Aorta (tissue), 5 donors: ENCODE measurements at places on chromosomes 7 and 10.

DNA sequence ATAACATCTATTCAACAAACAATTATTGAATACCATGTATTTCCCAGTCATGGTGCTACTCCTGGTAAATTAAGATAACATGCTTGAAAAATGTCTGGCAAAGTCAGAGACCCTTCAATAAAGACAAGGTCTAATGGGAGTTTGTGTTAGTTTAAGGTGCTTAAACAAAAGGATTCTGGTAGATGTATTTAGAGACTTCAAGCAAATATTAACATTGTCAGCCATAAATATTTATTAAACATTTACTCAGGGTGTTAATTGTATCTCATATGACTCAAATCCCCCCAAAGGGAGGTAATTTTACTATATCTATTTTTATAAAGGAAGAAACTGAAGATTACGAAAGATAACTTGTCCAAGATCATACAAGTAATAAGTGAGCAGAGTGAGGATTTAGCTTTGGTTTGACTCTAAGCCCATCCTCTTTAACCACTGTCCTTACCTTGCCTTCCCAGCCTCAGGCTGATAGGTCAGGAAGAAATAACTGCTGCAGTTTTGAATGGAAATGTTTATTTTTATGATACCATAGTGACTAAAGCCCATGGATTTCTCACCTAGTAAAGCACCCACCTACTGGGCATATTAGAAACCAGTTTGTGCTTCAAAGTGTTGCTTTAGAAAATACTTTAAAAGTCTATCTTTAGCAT, 215.4 kb downstream of the COBL start:
- H3K4me1 ChIP-seq, result no peaks in the 10 kb centered on the region
- H3K36me3 ChIP-seq, result no peaks in the 10 kb centered on the region
- no peak for DNase-seq
- no peak overlapping the region for H3K4me3 ChIP-seq
- no peak overlapping the region for H3K27ac ChIP-seq

GRCh38 chr10:42551582-42552187, 86.7 kb downstream of the ZNF33B start:
- H3K4me1 ChIP-seq, result no peaks in the 10 kb centered on the region
- H3K27me3 ChIP-seq, result no peaks in the 10 kb centered on the region
- no peak overlapping the region for H3K27ac ChIP-seq

GRCh38 chr7:120995654-120996053, 7.1 kb downstream of the CPED1 start:
- no peak overlapping the region for H3K27ac ChIP-seq
- no peak overlapping the region for H3K4me3 ChIP-seq
- H3K4me1 ChIP-seq, result peaks cover 9% of the 10 kb centered on the region
- no peak for DNase-seq
- H3K27me3 ChIP-seq, result no peaks in the 10 kb centered on the region

DNA sequence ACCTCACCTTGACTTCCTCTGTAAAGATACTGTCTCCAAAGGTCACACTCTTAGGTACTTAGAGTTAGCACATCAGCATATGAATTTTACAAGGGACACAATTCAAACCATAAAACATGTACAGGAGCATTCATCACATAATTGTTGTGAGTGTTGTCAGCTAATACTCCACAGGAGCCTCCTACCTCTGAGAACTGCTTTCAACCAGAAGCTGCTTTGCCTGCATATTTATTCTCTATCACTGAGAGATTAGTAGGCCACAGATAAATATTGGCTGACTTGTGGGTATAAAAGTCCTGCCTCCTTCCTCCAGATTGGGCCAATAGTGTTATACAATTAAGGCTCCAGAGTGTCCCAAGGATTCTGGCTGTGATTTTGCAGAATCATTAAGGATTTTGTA, 1207.0 kb downstream of the XPNPEP1 start:
- H3K4me1 ChIP-seq, result no peaks in the 10 kb centered on the region
- no peaks in the 10 kb centered on the region for H3K27me3 ChIP-seq
- no peaks in the 10 kb centered on the region for H3K36me3 ChIP-seq

DNA sequence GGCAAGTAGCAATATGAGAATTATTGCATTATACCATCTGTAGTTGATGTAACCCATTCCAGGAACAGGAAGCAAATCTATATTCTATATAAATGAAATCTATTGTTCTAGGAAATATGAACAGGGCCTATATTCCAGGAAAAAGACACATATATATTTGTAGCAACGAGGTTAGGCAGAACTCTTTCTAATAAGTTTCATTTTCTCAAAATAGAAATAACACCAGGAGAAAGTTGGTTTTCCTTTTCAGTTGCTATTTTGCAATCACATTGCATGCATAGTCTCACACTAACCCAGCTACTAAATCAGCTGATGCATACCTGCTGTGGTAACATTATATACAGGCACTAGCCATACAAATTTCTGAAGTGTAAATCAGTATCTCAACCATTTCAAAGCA, 6.2 kb upstream of the IFIT2 start:
- peaks cover 4% of the 10 kb centered on the region for H3K4me1 ChIP-seq
- H3K27me3 ChIP-seq, result no peaks in the 10 kb centered on the region
- no peak for DNase-seq
- H3K36me3 ChIP-seq, result peaks cover 6% of the 10 kb centered on the region
- H3K27ac ChIP-seq, result no peak overlapping the region

- no peak for DNase-seq
- no peak overlapping the region for H3K27ac ChIP-seq
- H3K4me1 ChIP-seq, result no peaks in the 10 kb centered on the region
- H3K27me3 ChIP-seq, result no peaks in the 10 kb centered on the region
- no peaks in the 10 kb centered on the region for H3K36me3 ChIP-seq
- H3K4me3 ChIP-seq, result no peak overlapping the region
These were observed 113.7 kb upstream of the DPP6 start for GRCh38 chr7:153938451-153938850.

DNA sequence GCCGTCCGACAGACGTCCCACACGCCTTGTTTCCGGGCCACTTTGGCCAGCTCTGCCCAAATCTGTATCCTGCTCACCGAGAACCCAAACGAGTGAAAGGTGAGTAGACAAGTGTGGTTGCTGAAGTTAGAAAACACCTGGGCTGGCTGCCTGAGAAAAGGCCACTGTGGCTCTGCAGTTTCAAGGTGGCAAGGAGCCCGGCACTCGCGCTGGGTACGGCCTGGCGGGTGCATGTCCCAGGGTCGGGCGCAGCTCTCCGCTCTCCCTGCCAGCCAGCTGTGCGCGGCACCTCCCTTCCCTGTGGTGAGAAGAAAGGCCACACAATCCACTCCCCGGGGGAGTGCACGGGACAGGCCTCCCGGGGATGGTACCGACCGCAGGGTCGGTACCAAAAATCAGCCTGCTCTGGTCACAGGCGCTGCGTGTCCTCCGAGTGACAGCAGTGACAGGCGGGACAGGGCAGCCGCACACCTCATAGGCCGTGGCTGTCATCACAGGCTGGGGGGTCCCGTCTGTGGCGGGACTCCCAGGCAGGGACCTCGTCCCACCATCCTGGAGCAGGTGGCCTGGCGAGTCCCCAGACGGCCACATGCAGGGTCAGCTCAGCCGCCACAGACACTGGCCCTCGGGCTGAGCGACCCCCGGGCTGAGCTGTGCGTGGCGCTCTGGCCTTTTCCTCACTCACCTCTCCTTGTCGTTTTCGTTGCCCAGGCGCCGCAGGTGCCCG, 22.8 kb downstream of the CFAP46 start:
- H3K36me3 ChIP-seq, result no peaks in the 10 kb centered on the region
- H3K4me1 ChIP-seq, result no peaks in the 10 kb centered on the region
- no peaks in the 10 kb centered on the region for H3K27me3 ChIP-seq

DNA sequence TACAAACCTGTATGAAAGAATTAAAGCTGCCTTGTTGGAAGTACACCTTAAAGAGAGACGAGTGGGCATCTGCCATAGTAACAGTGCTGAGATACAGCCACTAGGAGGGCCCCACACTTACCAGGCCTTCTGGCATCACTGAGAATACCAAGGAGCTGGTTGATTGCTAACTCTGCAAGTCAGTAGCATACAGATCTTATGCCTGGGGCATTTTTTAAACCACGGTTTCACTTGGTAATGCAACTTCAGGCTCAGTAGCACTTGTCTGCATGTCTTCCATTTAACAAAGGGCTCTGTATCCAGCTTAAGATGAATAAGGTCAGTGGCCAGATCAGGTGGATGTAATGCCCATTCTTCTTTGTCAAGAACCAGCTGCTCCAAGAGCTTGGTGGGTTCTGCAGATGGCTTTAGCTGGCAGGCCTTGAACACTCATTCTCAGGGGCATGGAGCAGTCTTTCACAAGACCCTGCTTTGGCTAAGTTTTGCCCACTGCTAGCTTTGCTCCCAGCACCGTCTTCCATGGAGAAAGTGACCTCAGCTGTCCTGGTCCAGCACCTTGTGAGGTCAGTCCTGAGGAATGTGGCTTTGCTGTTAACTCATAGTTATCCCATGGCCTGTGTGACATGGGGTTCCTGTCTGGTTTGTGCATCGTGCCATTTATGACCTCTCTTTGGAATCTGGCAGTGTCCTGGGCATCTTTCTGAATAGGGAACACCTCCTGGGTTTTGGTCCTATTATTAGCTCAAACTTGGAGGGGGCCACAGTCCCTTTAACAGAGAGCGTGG, 68.1 kb downstream of the BMPER start:
- H3K36me3 ChIP-seq, result no peaks in the 10 kb centered on the region
- no peaks in the 10 kb centered on the region for H3K4me1 ChIP-seq
- no peak for DNase-seq
- no peak overlapping the region for H3K4me3 ChIP-seq

DNA sequence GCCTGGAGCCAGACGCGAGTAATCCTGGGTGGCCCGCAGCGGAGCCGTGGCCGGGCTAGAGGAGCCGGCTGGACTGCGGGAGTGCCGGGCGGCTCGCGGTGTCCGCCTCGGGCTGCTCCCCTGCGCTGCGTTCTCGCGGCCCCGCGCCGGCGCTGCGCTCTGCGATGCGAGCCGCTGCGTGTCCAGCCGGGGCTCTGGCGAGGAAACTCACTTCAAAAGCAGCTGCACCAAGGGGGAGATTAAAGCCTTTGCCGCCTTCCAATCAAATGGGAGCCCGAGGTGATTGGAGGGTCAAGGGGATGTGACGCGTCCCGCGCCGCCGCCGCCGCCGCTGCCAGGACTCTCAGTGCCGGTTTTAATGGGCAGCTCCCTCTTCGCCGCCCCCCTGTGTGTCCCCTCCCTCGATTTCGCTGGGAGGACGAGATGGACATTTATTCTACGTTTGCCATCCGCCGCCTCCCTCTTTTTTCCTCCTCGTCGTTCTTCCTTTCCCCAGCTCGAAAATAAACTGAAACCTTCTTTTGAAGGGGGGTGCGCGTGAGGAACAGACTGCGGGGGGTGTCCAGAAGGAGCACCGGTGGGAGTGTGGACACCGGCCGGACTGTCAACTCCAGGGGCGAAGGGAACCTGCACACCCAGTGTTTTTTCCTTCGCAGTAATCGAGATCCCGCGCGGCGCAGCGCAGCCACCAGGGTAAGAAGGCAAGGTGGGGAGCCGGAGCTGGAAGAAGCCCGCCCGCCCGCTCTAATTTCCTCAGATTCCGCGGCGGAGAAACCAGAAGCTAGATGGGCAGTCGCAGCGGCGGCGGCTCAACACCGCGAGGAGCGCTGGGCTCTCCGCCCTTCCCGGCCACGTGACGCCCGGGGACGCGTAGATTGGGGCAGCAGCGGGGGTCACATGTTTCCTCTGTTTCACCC, at the start of gene ZNF503:
TSS of gene ZNF503 (minus strand) at position 196 of the 917 bp plus-strand sequence. CDS start 345 bp downstream, outside the sequence.
- no peaks in the 10 kb centered on the region for H3K36me3 ChIP-seq
- peak; percentile 98 for DNase-seq
- H3K4me3 ChIP-seq, result peak within 1 kb of the TSS; percentile 75
- H3K4me1 ChIP-seq, result no peaks in the 10 kb centered on the region
- H3K27ac ChIP-seq, result peak within 1 kb of the TSS; percentile 87
